CD4-positive, alpha-beta T cell treated with Interleukin-6 at 100 ng/mL for 8 hours (primary cell): ENCODE measurements at places on chromosomes 4 and X.

GRCh38 chr4:94567811-94568210 lies 116.1 kb downstream of the PDLIM5 start:
- no peak for DNase-seq

DNA sequence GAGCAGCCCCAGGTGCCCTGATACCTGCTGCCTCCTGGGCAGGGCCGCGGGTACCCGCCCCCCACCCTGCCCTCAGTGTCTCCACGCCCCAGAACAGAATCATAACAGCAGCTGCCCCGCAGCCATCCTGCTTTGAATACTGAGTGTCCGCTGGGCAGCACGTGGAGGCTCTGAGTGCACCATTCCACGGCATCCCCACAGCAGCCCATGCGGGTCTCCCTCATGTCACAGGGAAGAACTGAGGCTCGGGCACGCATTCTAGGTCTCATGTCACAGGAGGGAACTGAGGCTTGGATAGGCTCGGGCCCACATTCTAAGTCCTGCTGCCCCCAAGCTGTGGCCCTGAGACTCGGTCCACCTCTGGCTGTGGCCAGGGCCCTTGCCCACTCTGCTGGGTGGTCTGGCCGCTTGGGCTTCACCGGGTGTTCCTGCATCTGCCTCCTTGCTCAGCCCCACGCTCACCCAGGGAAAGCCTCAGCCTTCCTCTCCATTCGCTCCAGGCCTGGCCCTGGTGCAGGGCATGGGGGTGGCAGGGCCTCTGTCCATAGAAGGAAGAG lies 221.6 kb upstream of the PSAPL1 start:
- no peak for DNase-seq

DNA sequence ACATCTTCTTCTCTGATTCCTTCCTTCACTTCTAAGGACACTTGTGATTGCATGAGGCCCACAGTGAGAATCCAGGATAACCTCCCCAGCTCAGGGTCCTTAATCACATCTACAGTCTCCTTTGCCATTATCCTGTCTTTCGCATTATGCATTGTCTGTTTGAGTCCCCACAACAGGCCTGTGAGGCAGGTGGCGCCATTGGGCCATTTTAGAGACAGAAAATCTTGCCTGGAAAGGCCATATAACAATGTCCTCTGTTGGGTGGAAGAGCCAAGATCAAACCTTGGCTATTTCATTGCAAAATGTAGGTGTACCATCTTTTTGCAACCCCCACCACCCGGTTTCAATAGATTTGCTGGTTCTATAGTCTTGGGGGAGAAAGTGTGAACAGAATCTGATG lies 11.8 kb upstream of the DCUN1D4 start:
- peak; percentile 55 for DNase-seq

- no peak for DNase-seq
Observed at GRCh38 chrX:154431341-154431740, 2.9 kb downstream of the ATP6AP1 start.

DNA sequence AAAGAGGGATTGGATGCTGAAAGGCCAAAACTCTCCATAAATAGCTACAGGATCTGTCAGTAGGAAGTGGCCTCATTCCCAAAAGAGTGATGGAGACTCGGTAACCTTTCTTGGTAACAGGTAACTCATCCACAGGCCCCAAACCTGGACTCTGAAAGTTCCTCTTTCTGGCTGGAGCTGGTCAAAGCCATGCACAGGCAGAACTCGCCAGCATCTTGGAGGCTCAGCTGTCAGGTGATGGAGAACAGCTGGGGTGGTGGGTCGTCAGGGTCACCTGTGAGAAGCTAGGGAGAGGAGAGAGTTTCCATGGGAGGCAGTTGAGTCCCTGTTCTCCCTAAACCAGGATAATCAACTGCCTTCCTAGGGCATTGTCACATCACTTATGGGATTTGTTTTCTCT lies 354.3 kb upstream of the GATB start:
- no peak for DNase-seq

DNA sequence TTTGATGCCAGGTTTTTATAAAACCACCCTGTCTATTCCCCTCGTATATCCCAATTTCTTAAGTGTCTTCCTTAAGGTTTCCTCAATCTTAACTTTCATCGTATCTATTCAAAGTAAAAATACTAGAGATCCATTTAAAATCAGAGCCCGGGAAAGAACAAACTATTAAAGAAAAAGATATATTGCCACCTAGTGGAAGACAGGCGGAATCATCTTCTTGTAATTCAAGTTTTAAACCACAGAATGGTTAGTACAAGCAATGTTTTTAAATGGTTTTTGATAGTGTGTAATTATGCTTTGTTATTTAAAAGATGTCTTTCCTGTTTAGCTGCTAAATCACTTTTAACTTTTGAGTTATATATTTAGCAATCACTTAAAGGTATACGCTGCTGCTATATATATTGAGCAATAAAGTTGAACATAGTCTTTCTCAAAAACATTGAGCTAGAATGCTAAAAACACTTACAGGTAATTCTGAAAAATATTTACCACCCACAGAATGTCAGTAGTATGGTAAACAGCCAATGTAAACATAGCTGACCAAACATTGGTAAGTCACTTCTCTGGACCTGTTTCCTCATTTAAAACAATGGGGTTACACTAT lies 18.2 kb downstream of the PRDM8 start:
- peak; percentile 9 for DNase-seq

DNA sequence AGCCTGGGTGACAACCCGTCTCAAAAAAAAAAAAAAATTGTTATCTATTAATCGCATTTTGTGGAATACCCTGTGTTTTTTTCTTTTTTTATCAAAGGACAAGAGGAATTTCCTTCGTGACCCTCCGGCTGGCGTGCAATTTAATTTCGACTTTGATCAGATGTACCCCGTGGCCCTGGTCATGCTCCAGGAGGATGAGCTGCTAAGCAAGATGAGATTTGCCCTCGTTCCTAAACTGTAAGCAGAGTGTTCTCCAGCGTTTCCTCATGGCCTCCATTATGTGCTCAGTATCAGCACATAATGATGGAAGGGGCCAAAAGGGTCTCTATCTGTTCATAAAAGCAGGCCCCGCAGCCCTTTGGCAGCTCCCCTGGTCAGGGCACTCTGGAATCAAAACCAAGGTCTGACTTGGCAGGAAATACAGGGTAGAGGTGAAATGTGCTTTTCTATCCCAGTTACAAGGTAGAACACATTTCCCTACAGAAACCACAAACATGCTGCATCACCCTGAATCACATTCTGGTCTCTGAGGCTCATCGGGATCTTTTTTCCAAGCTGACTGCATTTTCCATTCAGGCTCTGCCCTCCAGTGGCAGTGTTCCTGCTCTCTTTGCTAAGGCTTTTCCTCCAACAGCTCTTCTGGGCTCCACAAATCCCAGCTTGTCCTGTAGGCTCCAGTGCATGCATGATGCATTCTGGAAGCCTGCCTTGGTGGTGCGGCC lies 24.4 kb downstream of the SYAP1 start:
- no peak for DNase-seq

GRCh38 chr4:72205831-72206230 lies 174.0 kb downstream of the NPFFR2 start:
- DNase-seq, result no peak

DNA sequence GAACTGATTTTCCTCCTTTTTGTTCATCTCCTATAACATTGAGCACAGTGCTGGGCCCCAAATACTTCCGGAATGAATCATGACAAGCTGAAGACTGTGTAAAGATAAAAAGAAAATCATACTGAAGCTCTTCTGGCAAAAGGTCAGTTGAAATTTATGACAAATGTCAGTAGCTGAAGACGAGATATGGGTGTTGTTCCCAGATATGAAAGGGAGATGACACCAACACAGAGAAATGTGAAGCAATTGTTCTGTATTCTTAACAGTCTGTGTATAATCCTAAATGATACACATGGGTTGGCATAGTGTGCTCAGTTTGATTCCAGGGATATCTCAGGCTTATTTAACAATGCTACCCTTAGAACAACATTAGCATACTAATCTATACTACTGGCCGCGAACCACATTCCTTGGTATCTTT lies 170.5 kb upstream of the PITX2 start:
- no peak for DNase-seq

DNA sequence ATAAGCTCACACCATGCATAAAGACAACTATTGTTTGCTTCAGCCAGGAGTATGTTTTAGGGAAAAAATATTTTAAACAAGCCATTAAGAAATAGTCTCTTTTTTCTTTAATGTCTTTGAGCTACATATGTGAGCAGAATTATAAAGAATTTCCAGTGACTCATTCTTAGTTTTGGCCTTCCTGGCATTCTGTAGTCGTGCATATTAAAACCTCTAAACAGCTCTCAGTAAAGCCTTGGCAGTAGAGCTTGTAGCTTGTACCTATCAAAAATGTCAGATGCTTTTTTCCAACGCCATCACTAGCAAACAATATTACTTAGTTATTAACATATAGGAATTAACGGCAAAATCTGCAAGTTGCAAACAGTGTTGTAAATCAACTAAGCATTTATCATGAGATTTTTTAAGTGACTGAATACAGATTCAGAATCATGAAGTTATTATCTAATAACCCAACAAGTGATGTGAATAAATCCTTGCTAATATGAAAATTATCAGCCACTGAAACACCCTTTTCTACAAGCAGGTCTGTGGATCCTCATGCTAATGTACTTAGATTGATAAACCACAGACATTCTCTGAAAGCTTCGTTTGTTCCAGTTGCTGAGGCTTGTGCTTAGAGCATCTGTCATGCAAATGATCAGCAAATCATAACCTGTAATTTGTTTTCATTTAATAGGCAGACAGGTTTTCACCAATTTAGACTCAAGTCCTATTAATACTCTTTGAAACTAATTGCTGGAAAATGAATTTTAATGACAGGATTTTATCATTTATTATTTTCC lies 412.0 kb upstream of the ATOH1 start:
- DNase-seq, result no peak

DNA sequence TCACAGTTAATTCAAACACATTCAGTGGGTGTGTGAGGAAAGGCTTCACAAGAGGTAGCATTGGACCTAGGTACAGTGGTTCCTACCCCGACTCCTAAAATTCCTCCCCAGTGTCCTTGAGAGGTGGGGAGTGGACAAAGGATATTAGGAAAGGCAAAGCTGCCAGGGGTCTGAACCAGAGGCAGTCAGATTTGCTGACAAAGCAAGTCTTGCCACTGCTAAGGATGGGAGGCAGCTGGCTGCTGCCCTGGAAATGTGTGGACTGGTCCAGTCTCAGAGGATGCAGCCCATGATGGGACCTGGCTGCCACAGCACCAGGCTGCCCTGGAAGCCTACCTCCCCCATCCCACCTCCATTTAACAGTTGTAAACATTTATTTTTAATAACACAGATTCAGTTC lies 4.1 kb upstream of the PHF8 start:
- DNase-seq, result no peak

DNA sequence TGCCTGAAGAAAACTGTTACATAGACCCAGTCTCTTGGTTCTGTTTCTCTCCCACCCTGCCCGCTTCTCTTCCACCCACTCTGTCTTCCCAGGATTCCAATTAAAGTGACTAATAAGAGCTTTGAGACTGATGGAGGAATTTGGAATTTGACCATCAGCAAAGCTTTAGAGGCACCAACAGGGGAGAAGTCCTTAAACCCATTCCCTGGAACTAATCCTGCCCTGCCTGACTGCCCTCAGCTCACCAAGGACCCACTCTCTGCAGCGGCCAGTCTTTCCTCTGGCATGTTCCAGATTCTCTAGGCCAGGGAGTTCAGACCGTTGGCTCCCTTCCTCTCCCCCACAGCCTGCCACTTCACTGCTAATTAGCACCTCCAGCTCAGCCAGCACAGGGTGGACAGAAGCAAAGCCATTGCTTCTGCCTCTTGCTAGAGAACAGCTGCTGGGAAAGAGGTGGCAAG lies 23.9 kb downstream of the SCD5 start:
- DNase-seq, result no peak

- DNase-seq, result no peak
Observed at GRCh38 chr4:52643785-52644244, 15.3 kb downstream of the USP46 start.

- no peak for DNase-seq
Observed at GRCh38 chr4:8035371-8035780, 95.7 kb upstream of the AFAP1 start.

GRCh38 chr4:17112292-17112659 lies 213.8 kb upstream of the LDB2 start:
- no peak for DNase-seq

DNA sequence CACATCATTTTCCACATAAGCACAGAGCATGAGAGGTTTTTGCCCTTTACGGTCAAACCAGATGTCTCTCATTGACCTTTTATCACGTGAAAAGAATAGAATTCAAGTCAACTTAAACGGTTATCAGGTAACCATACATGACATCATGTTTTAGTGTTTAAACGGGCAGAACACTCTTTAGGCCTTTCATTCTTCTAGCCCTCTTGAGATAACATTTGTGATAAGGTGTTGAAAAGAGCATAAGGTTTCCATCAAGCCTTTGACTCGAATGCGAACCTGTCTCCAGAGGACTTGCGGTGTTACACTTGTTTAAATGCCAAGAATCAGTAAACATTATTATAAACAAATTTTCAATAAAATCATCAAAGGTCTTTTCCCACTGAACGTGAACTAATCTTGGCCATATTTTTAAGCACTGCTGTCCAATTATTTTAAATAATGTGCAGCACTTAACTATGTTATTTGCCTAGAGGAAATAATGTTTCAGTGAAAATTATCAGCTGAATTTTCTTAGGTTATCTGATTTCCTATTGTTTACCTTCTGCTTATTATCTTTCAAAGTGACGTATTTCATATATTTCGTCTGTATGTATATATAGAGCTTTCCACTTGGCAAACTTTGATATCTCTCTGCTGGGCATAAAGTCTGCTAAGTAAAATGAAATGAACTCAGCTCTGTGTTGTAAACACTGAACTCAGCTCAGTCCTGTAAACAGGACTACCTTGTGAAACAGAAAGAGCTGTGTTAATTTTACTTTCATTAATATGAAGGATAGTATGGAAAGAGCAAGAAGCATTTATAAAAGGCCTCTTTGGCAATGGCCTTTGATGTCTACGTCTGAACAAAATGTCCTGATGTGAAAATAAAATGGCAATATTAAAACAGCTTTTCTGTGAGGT lies 33.3 kb downstream of the TENM3 start:
- no peak for DNase-seq

DNA sequence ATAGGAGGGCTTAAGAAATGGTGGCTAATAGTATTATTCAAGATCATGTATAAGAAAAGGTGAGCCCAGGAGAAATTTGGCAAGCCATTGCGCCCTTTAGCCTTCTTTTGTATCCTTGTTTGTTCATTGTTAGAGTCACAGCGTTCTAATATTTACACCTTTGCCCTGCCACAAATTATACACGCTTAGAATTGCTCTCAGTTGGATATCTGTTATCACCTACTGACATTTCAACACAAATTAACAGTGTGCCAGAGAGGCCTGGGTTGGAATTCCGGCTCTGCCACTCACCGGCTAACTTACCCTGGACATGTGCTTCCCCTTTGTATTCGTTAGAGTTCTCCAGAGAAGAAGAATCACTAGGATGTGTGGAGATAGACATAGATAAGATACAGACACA lies 148.7 kb upstream of the KIT start:
- DNase-seq, result no peak
